ENCODE measurements at places on chromosomes 2 and 18.

DNA sequence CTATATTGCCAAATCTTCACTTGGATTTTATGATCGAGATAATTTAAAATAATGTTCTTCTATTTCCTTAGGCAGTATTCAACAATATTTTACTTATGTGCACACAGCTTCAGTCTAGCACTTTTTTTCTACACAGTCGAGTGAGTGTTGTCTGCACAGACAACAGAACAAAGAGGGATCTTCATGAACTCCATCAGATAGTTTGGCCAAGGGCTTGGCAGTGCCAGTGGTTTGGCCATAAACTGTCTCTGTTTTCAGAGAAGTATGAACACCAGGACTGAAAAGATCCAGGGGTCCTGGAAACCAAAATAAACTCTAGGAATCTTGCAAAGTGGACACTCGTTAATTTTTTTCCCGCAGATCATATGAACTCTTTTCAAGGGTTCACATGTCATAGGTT lies 547.3 kb downstream of the PLCL1 start:
- no peak for DNase-seq

GRCh38 chr2:104976603-104977120 lies 61.2 kb upstream of the MRPS9 start:
- DNase-seq: no peak

DNA sequence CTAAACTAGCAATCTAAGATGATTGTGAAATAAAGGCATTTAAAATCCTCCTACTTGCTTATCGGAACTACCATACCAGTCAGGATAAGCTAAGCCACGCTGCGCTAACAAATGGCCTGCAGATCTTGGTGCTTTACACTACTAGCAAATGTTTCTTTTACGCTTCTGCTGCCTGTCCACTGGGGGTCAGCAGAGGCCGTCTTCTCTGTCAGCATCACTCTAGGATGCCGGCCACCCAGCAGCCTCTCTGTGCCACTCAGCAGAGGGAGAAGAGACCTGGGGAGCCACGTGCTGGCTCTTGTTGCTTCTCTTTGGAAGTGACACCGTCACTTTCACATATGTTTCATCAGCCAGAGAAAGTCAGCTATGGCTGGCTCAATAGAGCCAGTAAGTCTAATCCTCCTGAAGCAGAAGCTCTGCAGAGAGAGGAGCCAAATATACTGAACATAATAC lies 36.6 kb downstream of the COPS8 start:
- DNase-seq: peak; percentile 29

- DNase-seq: no peak
Observed at GRCh38 chr2:239337122-239337876, 63.5 kb downstream of the HDAC4 start.

All from stimulated activated CD8-positive, alpha-beta memory T cell treated with anti-CD3 and anti-CD28 coated beads, Interleukin-7, amount 100 ng/mL, for 24 hours (primary cell).